ENCODE measurements at places on chromosomes 7 and 10.

GRCh38 chr10:11218395-11218794 lies 200.7 kb downstream of the CELF2 start:
- no peak for DNase-seq

DNA sequence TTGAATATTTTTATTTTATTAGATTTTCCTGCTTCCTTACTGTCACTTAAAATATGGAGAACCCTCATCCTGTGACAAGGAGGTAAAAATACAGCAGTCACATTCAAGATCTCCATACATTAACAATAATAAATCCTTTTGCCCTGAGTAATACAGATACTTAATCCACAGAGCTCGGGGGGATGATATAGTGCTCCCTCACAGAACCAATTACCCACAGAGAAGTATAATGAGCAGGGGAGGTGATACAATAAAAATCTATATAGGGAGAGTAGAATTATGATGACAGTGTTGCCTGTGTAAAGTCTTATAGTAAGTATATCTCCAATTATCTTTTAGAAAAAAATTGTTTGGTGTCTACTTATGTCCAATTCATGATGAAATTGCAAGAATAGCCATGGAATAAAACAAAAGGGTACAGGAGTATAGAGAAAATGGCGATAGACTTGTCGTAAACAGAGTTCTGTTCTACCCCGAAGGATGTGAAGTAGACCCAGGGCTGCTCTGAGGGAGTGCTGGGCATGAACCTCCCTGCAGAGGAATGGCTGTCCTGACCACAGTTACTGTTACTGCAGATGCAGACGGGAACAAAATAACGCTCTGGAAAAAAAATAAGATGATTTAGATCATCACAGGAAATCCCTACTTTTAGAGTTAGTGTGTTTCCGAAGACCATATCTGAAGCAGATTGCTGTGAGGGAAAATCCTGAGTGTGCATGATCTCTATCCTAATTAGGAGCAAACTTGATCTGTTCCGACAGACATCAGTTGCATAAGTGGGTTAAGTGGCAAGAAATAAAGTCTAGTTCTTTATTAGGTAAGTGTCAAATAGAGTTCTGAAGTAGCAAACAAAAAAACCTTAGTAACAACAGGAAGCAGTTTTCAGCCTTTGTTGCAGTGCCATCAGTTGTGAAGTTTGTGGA lies 123.7 kb downstream of the KAT6B start:
- no peak for DNase-seq

GRCh38 chr7:33237036-33237435 lies 107.7 kb downstream of the BBS9 start:
- DNase-seq = no peak

DNA sequence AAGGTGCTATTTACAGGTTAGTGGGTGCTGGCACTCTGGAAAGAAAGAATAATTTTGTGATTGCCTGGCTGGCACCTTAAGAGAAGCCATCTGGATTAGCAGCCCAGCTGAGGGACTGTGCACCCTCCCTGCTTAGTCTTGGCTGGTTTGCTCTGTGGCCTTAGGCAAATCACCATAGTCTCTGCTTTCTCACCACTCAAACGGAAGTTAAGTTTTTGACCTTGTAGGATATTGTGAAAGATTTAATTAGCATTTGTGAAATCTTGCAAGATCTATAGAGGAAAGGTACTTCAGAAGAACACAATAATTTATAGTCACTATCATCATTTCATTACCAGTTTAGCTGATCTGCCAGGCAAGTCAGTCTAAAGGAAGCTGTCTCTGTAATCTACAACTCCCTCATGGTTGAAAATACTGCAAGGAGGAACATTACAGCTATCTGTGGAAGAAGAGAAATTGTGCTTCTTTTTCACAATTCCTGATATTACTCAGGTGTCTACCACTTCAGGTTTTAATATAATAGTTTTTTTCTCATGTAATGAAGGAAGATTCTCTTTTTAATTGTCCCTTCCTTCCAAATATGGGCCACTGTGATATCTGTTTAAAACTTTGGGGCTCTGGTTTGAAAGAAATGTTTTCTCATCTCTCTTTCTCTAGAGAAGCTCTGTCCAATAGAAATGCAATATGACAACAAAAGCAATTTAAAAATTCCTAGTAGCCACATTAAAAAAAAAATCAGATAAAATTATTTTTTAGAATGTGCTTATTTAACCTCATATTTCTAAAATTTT lies 219.6 kb downstream of the PTEN start:
- no peak for DNase-seq

- no peak for DNase-seq
Measured at GRCh38 chr10:89073719-89074118, 83.1 kb downstream of the FAS start.

GRCh38 chr7:31099451-31100444 lies 47.6 kb downstream of the ADCYAP1R1 start:
- DNase-seq = no peak

DNA sequence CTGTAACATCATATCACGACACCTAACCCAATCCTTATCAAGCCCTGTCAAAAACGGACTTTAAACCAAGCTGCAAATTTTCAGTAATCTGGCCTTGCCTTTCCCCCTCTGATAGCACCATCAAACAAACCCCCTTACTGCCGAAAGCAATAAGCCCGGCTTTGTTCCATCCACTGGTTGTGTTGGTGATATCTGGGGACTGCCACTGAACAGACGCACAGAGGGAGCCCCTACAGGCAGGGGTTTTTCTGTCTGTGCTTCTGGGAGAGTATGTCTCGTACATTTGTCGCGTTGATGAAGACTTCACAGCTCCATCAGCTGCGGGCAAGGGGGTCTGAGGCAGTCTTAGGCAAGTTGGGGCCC lies 550 bp upstream of the PLAU start:
- DNase-seq = no peak
